ENCODE measurements at places on chromosomes 13 and 19.
A peak's percentile ranks its signal among the peaks of the same experiment; 100 is the strongest.

DNA sequence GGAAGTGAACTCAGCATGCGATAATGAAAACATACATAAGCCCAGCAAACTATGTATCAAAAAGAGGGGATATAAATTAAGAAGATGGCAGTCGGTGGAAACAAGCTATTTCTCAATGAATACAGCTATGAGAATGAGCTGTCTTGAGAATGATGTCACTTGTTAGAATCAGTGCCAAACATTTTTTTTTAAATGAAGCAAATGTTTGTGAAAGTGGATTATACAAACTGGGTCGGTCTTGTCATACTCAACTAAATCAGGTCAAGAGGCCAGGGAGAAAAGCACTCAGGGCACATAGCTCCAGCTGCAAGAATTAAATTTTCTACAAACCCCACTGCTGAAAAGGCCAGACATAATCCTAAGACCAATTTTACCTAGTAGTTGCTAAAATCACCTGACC lies 1048.4 kb downstream of the SLITRK1 start:
- DNase-seq, result no peak

DNA sequence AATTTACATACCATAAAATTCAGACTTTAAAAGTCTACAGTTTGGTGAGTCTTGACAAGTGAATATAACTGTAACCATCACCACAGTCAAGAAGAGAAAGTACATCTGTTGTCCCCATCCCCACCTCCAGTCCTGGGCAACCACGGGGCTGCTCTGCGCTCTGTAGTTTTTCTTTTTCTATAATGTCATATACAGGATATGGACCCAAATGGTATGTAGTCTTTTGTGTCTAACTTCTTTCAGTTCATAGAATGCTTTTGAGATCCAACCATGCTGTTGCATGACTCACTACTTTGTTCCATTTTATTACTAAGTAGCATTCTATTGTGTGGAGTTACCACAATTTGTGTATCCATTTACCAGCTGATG lies 103.9 kb downstream of the DOCK9 start:
- DNase-seq, result no peak

- no peak for DNase-seq
These were observed 56.2 kb downstream of the RCBTB2 start for GRCh38 chr13:48476686-48477085.

DNA sequence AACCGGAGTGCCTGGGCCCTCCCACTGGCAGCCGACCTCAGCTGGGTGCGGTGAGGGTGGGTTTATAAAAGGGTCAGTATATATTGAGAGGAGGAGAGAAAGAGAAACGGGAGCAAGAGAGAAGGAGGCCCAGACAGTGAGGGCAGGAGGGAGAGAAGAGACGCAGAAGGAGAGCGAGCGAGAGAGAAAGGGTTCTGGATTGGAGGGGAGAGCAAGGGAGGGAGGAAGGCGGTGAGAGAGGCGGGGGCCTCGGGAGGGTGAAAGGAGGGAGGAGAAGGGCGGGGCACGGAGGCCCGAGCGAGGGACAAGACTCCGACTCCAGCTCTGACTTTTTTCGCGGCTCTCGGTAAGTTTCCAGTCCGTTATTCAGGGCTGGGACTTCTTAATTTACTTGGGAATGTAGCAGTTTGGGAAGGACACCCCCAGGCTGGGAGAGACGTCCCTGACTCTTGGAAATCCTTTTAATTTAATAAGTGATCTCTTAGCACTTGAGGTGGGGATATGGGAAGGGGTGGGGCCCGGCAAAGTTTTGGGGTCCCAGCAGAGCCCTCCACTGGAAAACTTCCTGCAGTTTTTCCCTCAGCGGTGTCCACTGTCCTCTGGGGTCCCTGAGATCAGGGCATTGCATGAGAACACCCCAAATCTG lies at the start of gene EMP3:
Gene EMP3 (plus strand): TSS at position 288 of the 646 bp plus-strand sequence. CDS start 1,293 bp downstream, outside the sequence.
- DNase-seq, result peak; percentile 83

DNA sequence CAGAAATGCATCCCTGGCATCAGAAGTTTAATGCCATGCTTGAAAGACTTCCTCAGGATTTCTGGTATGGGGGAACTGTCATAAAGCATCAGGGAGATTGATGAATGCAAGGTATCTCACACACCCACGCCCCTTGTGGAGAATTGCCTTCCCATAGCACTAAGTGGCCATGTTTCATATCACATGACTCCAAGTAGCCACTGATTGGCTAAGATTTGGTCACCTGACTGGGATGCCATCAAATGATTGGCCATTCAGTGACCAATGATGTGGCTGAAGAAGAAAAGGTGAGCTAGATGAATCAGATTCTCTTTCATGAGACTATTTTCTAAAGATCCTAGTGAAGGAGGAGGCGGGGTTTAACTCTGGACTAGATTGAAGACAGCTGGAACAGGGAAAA lies 7.3 kb downstream of the KLK8 start:
- no peak for DNase-seq

DNA sequence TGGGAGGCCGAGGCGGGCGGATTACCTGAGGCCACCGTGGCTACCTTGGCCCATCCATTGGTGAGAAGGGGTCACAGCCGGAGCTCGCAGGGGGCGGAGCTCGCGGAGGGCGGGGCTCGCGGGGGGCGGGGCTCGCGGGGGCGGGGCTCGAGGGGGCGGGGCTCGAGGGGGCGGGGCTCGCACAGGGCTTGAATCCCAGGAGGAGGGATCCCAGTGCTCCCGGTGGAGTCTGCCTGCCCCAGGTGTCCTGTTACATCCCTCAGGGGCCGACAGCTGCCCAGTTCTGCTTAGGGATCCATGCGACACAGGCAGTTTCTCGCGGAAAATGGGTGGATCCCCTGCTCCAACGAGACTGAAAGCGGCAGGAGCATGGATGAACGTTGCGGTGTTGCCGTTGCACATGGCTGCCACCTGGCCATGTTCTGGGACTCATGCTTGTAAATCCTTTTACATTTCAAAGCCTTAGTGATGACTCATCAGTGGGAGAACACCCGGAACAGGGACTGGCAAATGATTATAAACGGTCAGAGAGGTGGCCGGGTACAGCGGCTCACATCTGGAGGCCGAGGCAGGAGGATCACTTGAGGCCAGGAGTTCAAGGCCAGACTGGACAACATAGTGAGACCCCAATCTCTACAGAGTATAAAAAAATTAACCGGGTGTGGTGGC lies 25.1 kb downstream of the TMPRSS9 start:
- no peak for DNase-seq

DNA sequence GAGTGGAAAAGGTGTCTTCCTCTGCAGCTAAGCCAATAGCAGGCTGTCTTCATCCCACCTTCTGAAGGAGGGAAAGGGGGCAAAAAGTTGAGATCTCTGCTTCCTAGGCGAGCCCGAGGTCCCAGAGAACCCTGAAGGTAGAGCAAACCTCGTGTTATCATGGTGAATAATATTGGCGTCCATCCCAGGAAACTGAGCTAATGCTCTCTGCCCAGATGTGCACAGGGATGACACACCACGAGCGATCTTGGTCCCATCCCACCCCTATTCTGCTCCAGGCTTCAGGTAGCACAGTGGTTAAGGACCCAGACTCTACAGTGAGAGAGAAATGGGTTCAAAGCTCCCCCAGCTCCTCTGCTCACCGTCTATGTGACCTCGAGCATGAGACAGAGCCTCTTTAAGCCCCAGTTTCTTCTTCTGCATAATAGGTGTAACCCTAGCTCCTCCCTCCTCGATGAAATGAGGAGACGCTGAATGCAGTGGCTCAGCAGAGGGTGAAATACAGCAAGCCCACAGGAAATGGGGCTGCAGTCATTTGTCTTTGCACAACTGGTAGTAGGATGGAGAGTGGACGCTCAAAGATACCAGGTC lies 9.9 kb upstream of the CEACAM20 start:
- no peak for DNase-seq

- DNase-seq, result no peak
These were observed 174.6 kb downstream of the SUCLA2 start for GRCh38 chr13:47826471-47826870.

DNA sequence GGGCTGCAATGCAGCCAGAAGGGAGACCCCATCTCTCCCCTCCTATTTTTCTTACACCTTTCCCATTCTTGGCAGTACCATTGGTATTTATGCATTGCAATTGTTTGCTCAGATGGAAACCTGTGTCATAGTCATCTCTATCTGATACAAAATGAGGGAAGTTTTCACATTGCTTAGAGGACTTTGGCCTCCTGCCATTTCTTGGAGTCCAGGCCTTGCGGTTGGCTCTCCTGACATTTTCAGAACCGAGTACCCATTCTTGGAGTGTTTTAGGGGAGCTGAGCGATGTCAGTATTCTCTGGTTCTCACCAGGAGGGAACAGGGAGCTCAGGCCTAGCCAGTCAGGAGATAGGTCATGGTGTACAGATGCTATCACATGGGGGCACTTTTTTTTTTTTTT lies 1.5 kb downstream of the SIN3B start:
- no peak for DNase-seq

DNA sequence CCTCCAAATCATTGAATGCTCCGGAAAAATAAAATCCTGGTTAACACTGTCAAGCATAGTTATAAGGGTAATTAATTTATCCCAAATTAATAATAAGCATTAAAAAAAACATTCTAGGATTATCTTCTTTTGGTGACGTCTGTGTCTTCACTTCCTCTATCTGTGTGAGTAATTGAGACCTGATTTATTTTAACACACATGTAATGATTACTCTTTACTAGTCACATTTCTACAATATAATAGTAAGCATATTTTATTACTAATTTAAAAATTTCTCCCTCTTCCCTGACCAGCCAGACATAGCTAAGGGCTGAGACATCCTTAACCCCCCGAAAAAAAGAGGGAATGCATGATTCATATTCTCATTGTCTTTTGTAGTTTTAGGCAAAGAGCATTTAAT lies 2.3 kb downstream of the FNDC3A start:
- no peak for DNase-seq

- DNase-seq, result no peak
These were observed 12.0 kb upstream of the NANOS3 start for GRCh38 chr19:13864667-13865570.

DNA sequence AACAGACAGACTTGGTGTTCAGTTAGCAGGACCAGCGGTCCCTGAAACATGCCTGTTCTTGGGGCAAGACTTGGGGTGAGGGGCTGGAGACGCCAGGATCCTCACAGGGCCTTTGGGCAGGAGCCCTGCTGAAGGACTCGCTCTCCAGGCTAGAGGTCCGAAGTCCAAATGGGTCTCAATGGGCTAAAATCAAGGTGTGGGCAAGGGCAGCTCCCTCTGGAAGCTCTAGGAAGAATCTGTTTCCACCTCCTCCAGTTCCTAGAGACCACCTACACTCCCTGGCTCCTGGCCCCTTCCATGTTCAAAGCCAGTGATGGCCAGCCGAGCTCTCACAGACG lies 111.3 kb downstream of the TUBA3C start:
- no peak for DNase-seq

- DNase-seq, result no peak
These were observed 7.7 kb downstream of the EPS15L1 start for GRCh38 chr19:16463991-16464575.

- no peak for DNase-seq
These were observed 3.4 kb upstream of the RFX2 start for GRCh38 chr19:6113616-6114188.

DNA sequence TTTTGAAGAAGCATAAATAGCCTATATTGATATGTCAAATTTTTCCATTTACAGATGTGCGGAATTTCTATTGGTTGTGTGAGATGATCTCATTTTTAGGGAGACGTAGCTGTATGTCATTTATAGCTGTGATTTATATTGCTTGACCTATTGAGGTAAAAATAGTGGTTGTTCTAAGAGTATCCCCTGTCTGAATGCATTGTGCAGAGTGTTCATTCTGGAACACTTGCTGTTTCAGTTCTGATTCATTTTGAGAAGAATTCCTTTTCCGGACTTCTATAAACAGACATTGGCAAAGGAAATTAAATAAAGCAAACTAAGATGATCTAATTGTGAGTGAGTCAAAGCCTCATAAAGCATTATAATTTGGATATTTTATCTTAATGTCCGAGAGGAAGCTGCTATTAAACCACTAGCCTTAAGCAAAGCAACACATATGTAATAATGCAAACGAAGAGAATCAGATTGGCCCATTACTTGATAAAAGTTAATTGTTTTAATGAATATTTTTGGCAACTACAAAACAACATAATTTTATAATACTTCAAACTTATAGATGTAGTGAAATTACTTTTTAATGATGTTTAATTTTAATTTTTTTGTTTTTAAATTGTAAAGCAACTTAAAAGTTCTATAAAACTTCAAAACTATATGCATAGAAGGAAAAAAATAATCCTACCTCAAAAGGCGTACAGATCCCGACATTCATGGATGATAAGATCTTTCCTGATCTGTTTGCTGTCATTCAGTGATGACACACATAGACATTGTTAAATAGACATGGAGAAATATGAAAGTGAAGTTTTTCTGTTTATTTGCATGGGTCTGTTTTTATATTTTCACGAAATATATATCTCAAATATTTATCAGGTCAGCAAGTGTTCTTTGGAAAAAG lies 942.6 kb upstream of the SLC10A2 start:
- DNase-seq, result no peak

- no peak for DNase-seq
These were observed 104.7 kb downstream of the UBL3 start for GRCh38 chr13:29745704-29746103.

DNA sequence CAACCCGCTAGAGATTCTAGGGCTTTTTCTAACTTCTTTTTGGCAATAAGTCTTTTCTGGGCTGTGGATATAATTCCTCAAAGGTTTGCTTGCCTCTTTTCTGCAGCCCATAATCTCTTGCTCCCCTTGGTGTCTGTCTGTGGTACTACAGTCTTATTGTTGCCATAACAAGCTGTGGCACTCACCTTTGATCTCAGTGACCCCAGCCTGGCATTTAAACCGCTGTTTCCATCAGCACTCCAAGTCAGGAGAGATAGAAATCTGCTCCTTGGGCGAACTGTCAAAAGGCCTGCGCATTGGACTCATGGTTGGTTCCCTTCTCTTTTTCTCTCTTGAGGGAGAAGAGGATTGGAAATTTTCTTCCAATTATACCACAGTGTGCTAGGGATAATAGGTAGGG lies 14.5 kb upstream of the MPHOSPH8 start:
- peak; percentile 43 for DNase-seq

GRCh38 chr19:31718898-31719297 lies 369.7 kb upstream of the TSHZ3 start:
- DNase-seq, result no peak

DNA sequence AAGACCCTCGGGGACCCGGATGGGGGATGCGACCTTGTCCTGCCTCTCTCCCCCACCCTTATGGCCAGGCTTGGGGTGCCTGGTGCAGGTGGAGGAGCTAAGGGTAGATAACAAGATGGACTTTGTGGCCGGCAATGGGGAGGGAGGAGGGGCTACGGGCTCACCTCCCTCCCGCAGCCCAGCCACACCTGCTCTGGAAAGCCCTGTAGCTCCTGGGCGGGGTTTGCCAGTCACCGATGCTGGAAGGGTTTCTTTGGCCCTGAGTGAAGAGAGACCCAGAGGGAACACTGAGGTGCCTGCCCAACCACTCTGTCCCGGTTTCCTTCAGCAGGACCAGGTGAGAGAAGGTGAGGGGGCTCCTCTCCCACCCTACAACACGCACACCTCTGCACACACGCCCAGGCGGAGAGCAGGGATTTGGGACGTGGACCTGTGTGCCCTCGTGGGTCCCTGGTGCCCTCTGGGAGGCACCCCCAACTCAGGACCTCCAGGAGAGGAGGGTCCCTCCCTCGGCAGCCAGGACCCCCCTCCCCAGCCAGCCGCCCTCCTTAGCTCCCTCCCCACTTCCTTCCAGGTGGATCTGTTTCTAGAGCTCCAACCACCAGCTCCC lies at the start of gene FUT2:
Gene FUT2 (plus strand): TSS at position 229 of the 610 bp plus-strand sequence. CDS start 6,986 bp downstream, outside the sequence.
- no peak for DNase-seq

All from hematopoietic multipotent progenitor cell (in vitro differentiated cells).